Caco-2 (cell line): ENCODE measurements at places on chromosomes 5 and 9. TPM values are rescaled to one million over a fixed set of nuclear protein-coding genes. Genes with fewer than 3 reads are reported as not detected.

Gene SPATA9
- 0.34 TPM in 1 of 2 replicates, not detected in the other for total RNA-seq

Gene CER1
- not detected in 2 replicates for total RNA-seq

Gene EXD3
- total RNA-seq: 10.9 and 11.2 TPM in 2 replicates

Gene ISOC1
- total RNA-seq: 29.8 and 33.3 TPM in 2 replicates

- H3K27me3 ChIP-seq: no peaks in the 10 kb centered on the region
- no peak for DNase-seq
- no peaks in the 10 kb centered on the region for H3K36me3 ChIP-seq
- no peak overlapping the region for H3K4me3 ChIP-seq
- no peaks in the 10 kb centered on the region for H3K4me1 ChIP-seq
These were observed 56.9 kb downstream of the GPR107 start for GRCh38 chr9:130110596-130111021.

DNA sequence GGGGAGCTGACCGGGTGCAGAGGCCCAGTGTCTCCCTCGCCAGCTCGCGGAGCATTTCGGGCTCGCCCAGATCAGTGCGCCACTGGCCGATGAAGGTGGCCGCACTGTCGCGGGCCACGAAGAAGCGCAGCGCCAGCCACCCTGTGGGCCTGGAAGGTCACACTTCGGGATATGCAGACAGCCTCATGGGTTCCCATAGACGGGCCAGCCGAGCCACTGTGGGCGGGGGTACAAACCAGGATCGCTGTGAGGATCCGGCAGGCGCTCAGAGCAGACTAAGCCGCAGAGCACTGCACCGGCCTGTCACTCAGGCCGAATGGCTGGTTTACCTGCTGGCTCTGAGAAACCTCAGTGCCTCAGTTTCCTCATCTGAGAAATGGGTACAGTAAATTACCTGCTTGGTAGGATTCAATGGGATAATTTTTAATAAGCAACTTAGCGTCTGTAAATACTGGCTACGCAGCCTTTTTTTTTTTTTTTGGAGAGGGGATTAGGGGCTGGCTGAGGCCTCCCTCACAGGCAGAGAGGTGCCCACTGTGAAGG lies 64.0 kb upstream of the IGFBPL1 start:
- no peaks in the 10 kb centered on the region for H3K4me1 ChIP-seq
- no peak overlapping the region for H3K27ac ChIP-seq
- H3K4me3 ChIP-seq: no peak overlapping the region
- no peak for DNase-seq

- H3K27ac ChIP-seq: peak overlapping the region; percentile 34
- H3K36me3 ChIP-seq: no peaks in the 10 kb centered on the region; the same call in 1 of the 2 replicates
- no peaks in the 10 kb centered on the region for H3K27me3 ChIP-seq
- peak overlapping the region; percentile 48 for H3K4me3 ChIP-seq
- H3K4me1 ChIP-seq: peaks cover 16% of the 10 kb centered on the region
These were observed 1.1 kb upstream of the PTPN3 start for GRCh38 chr9:109499093-109499630.
